ENCODE measurements at places on chromosomes 2 and 18.

- no peak for DNase-seq
Measured at GRCh38 chr2:46779447-46779941, 136.1 kb downstream of the MCFD2 start.

GRCh38 chr18:10399465-10399864 is 55.0 kb upstream of the APCDD1 start:
- no peak for DNase-seq

GRCh38 chr2:165361514-165361913 is 108.0 kb upstream of the CSRNP3 start:
- DNase-seq, result no peak

- no peak for DNase-seq
Measured at GRCh38 chr2:6353669-6354068, 512.0 kb downstream of the CMPK2 start.

DNA sequence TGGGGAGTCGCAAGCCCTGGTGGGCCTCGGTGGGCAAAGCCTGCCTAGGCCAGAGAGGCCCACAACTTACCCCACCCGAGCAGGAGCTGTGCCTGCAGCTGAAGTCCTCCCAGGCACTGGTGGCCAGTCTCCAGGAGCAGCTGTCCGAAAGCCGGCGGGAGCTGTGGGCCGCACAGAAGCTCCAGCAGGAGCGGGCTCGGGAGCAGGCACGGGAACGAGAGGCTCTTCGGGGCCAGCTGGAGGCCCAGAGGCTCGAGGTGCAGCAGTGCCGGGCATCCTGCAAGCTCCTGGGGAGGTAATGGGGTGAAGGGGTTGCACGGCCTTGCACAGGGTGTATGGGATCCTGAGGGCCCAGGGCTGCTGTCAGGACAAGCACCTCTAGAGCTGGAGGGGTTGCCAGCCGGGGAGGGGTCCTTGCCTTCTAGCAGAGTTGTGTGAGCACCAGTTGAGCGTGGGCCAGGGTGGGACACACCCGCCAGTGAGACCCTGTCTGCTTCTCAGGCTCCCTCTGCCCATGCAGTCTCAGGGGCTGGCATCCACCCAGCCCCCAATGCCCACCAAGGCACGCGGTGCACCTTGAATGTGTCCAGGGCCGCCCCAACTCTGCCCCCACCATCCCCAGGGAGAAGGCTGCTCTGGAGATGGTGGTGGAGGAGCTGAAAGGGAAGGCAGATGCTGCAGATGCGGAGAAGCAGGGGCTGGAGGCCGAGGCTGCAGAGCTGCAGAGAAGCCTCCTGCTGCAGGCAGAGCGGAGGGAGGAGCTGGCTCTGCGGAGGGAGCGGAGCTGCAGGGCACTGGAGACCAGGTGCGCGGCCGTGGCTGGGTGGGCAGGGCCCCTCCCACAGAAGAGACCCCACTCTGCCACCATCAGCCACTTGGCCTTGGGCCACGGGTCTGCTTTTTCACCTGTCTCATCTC is 27.2 kb downstream of the CROCC2 start:
- no peak for DNase-seq

GRCh38 chr2:235496239-235496621 is 2.4 kb downstream of the AGAP1 start:
- no peak for DNase-seq

Data from activated CD4-positive, alpha-beta T cell treated with anti-CD3 and anti-CD28 coated beads, Interleukin-2, amount 10 ng/mL, durations not matched to agents 7 days and 5 days (primary cell).